Activated CD4-positive, alpha-beta memory T cell treated with anti-CD3 and anti-CD28 coated beads, Interleukin-2, amount 10 ng/mL, durations not matched to agents 7 days and 5 days (primary cell): ENCODE measurements at places on chromosomes 12 and 14. TPM values are rescaled to one million over a fixed set of nuclear protein-coding genes. Genes with fewer than 3 reads are reported as not detected.

The C1S gene
- total RNA-seq, result 1.7 TPM

DNA sequence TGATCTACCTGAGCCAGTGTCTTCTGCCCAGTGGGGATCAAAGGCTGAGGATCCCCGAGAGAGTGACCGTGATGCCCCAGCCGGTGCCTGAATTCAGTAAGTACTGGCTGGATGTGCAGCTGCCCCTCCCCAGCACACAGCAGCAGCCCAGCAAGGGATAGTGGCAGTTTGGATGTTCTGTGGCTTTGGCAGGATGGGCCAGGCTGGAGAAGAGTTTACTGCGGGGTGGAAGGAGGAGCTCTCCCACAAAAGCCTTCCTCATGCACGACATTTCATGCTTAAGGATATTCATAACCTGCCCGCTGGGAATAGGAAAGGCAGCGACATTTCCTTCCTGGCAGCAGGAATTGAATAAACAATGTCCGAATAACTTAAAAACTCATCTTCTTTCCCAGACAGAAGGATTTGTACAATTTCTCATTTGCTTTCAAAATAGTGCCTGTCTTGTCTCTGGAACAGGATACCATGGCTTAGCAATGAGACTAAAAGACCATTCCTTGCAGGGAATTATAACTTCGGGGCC is 135.6 kb upstream of the PRMT8 start:
- H3K4me1 ChIP-seq, result no peaks in the 10 kb centered on the region
- H3K4me3 ChIP-seq, result no peak overlapping the region
- H3K27me3 ChIP-seq, result peaks cover 3% of the 10 kb centered on the region
- H3K36me3 ChIP-seq, result no peaks in the 10 kb centered on the region

DNA sequence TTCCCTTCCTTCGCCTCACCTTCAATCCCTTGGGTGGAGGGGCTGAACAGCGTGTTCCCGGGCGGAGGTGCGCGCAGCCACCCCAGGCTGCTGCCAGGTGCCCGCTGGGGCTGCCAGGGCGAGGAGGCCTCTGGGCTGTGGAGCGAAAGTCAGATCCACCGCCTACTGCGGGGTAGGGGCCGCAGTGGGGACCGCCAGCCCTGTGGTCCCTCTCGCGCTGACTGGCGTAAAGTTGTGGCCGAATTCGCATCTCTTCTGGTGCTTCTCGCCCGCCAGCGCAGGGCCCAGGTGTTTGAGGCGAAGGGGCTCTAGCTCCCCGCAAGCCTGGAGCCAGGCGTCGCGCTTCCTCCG is 6.9 kb upstream of the HOXC4 start:
- H3K4me3 ChIP-seq, result no peak overlapping the region
- no peak overlapping the region for H3K27ac ChIP-seq
- H3K36me3 ChIP-seq, result no peaks in the 10 kb centered on the region
- no peak for DNase-seq
- H3K4me1 ChIP-seq, result peaks cover 16% of the 10 kb centered on the region

DNA sequence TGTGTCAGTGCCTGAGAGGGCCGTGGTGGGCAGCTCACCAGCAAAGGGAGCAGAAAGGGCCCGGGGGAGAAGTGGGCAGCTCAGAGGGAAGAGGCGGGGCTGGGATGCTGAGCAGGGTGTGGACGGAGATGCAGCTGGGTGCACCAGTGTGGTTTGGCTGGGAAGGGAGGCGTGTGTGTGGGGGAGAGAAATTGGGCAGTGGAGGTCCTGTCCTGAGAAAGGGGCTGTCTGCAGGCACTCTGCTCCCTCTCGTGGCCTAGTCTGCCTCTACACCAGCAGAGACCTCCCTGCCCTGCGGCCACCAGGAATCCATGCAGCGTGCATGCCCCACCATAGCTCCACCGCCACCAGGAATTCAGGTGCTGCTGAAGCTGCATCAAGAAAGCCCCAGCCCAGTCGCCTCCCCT is 6.4 kb downstream of the TMEM121 start:
- DNase-seq, result no peak
- H3K27ac ChIP-seq, result no peak overlapping the region
- no peaks in the 10 kb centered on the region for H3K27me3 ChIP-seq
- H3K36me3 ChIP-seq, result no peaks in the 10 kb centered on the region
- H3K4me3 ChIP-seq, result no peak overlapping the region

- H3K27ac ChIP-seq, result no peak overlapping the region
- DNase-seq, result no peak
- no peak overlapping the region for H3K4me3 ChIP-seq
- no peaks in the 10 kb centered on the region for H3K36me3 ChIP-seq
Measured at GRCh38 chr12:131862600-131862993, 31.8 kb upstream of the ULK1 start.

The EEA1 gene
- 16.1 TPM for total RNA-seq

- H3K27ac ChIP-seq, result no peak overlapping the region
- no peak overlapping the region for H3K4me3 ChIP-seq
- H3K4me1 ChIP-seq, result peaks cover 4% of the 10 kb centered on the region
- H3K36me3 ChIP-seq, result no peaks in the 10 kb centered on the region
- peaks cover 46% of the 10 kb centered on the region for H3K27me3 ChIP-seq
- no peak for DNase-seq
Measured at GRCh38 chr14:103185051-103186029, 62.1 kb downstream of the TNFAIP2 start.

DNA sequence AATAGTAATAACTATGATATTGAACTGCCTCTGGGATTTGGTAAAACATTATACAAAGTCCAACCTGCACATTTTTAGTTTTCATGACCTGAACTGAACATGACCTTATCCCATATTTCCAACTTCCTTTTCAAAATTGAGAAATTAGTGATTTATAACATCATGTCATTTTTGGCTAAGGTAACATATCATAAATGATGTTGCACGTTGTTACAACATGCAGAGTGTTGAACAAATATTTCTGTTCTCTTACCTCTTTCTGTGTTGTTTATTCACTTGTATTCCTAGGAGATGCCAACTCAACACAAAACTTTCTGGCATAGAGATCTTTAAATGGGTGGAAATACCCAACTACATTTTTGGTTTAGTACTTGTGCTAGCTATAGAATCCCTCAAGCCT is 496.0 kb downstream of the SLC6A15 start:
- H3K27ac ChIP-seq, result no peak overlapping the region
- H3K36me3 ChIP-seq, result no peaks in the 10 kb centered on the region
- H3K4me1 ChIP-seq, result no peaks in the 10 kb centered on the region
- DNase-seq, result no peak

The IGFBP6 gene
- 1.2 TPM for total RNA-seq

GRCh38 chr14:91750634-91751198 is 18.8 kb upstream of the CATSPERB start:
- H3K4me1 ChIP-seq, result no peaks in the 10 kb centered on the region
- H3K27ac ChIP-seq, result no peak overlapping the region
- no peaks in the 10 kb centered on the region for H3K27me3 ChIP-seq
- no peak for DNase-seq
- peaks cover 10% of the 10 kb centered on the region for H3K36me3 ChIP-seq

The APOLD1 gene
- total RNA-seq, result 9.9 TPM

The SCN8A gene
- 0.33 TPM for total RNA-seq

GRCh38 chr12:116855744-116856470 is 25.3 kb downstream of the HRK start:
- no peak overlapping the region for H3K27ac ChIP-seq
- no peak overlapping the region for H3K4me3 ChIP-seq
- H3K27me3 ChIP-seq, result peaks cover 32% of the 10 kb centered on the region
- H3K36me3 ChIP-seq, result no peaks in the 10 kb centered on the region
- peaks cover 4% of the 10 kb centered on the region for H3K4me1 ChIP-seq

DNA sequence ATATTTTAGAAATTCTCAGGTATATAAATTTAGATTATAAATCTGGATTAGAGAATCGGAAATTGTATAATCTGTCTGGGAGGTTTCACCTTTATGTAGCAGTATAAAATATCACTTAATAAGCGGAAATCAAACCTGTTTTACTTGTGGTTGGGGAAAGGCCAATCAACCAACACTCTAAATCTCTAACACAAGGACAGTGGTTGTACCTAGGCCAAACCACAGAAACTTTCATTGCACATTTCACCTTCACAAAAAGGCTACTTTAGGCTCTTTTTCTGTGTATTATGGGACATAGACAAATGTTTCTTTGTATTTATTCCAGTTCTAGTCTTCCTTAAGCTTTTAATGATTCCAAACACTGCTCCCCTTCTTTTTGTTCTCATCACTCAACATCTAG is 19.8 kb downstream of the ERH start:
- H3K4me1 ChIP-seq, result peaks cover 3% of the 10 kb centered on the region
- H3K27ac ChIP-seq, result no peak overlapping the region
- no peak overlapping the region for H3K4me3 ChIP-seq
- H3K36me3 ChIP-seq, result peaks cover 62% of the 10 kb centered on the region
- no peak for DNase-seq

DNA sequence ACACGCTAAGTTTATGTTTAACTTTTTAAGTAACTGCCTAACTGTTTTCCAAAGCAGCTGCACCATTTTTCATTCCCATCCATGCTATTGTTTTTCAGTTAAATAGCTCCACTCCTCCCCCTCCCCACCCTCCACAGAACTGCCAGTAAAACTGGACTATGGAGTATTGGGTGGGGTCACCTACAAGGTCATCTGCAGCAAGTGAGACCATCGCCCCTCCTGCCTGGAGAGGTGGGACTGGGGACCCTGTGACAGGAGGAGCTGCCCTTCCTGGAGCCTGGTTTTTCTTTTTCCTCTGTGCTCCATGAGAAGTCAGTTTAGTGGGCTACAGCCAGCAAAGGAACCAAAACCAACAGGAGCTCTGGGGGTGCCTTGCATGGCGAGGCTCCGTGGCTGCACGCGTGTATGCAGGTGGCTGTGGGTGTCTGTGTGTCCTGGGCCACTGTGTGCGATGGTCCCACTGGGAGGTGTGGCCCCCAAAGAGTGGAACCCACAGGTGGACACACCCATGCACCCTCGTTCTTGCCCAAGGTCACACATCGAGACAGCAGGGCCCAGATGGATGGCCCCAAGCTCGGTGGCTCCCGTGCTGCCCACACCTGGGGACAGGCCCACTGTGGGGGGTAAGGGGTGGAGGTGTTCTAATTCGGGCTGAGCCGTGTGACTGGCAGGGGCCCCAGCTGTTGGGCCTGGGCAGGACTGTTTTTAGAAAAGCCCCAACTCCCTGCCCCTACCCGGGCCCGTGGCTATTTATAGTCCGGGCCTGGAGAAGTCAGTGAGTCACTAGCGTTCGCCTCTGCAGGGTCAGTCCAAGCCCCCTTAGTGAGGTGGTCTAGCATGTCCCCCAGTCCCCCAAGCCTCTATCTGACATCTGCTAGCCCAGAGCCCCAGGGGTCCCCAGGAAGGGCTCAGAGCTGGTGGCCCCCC is 2.3 kb upstream of the ADSS1 start:
- no peak for DNase-seq
- H3K27ac ChIP-seq, result no peak overlapping the region
- peaks cover 2% of the 10 kb centered on the region for H3K4me1 ChIP-seq
- H3K27me3 ChIP-seq, result no peaks in the 10 kb centered on the region
